ENCODE measurements at places on chromosomes 1 and 21.

GRCh38 chr1:199205740-199206441 lies 567.1 kb downstream of the PTPRC start:
- DNase-seq: no peak

GRCh38 chr1:213049232-213049631 lies 1.8 kb upstream of the RPS6KC1 start:
- no peak for DNase-seq

GRCh38 chr1:28860332-28861073 lies 48.5 kb downstream of the OPRD1 start:
- peak; percentile 56 for DNase-seq

- peak; percentile 65 for DNase-seq
Measured at GRCh38 chr1:35049116-35049515, 17.4 kb upstream of the ZMYM6 start.

- no peak for DNase-seq
Measured at GRCh38 chr1:99239690-99240089, 24.6 kb upstream of the PLPPR4 start.

Data from astrocyte (in vitro differentiated cells and primary cell).